ENCODE measurements at places on chromosomes 6 and 20. TPM values are rescaled to one million over a fixed set of nuclear protein-coding genes. Genes with fewer than 3 reads are reported as not detected.

The CST2 gene
- not detected for total RNA-seq

The SRSF3 gene
- 259 TPM for total RNA-seq

The SRC gene
- 7.6 TPM for total RNA-seq

The FAM184A gene
- total RNA-seq, result 4.8 TPM

The DEFB132 gene
- not detected for total RNA-seq

The ARFGEF3 gene
- 3.3 TPM for total RNA-seq

The GPX5 gene
- not detected for total RNA-seq

The LAMA2 gene
- total RNA-seq, result 0.65 TPM

The CDH22 gene
- not detected for total RNA-seq

The TMC2 gene
- not detected for total RNA-seq

The C4A gene
- total RNA-seq, result 0.27 TPM

The PM20D2 gene
- 15.9 TPM for total RNA-seq

The NRSN2 gene
- total RNA-seq, result 19.2 TPM

The EPPIN gene
- total RNA-seq, result not detected

The RREB1 gene
- 7.0 TPM for total RNA-seq

The OR12D3 gene
- not detected for total RNA-seq

The ADIG gene
- total RNA-seq, result not detected

The FAXC gene
- 12.2 TPM for total RNA-seq

The TGM6 gene
- total RNA-seq, result not detected

The OTOR gene
- not detected for total RNA-seq

The RNF39 gene
- not detected for total RNA-seq

The BCL2L1 gene
- 49.1 TPM for total RNA-seq

The SLC17A3 gene
- total RNA-seq, result not detected

The THBD gene
- total RNA-seq, result 5.1 TPM

The SLC17A9 gene
- total RNA-seq, result 0.91 TPM

The CDSN gene
- not detected for total RNA-seq

The LY6G6F gene
- total RNA-seq, result not detected

The SLC22A2 gene
- total RNA-seq, result 1.1 TPM

The PAX1 gene
- total RNA-seq, result 0.12 TPM

The WFDC5 gene
- not detected for total RNA-seq

The CRIP3 gene
- not detected for total RNA-seq

The OPRL1 gene
- 0.51 TPM for total RNA-seq

The PRDM13 gene
- total RNA-seq, result 3.4 TPM

The SEMG2 gene
- total RNA-seq, result not detected

The GABBR1 gene
- total RNA-seq, result 4.3 TPM

The SMIM26 gene
- total RNA-seq, result 85.6 TPM

The HDGFL1 gene
- not detected for total RNA-seq

The EPB41L1 gene
- 8.5 TPM for total RNA-seq

The TINAG gene
- not detected for total RNA-seq

The DEFB124 gene
- not detected for total RNA-seq

The SLA2 gene
- total RNA-seq, result not detected

The TBX18 gene
- 8.2 TPM for total RNA-seq

The IMPG1 gene
- not detected for total RNA-seq

The SLC22A1 gene
- 2.8 TPM for total RNA-seq

The OOEP gene
- not detected for total RNA-seq

The HLA-DPB1 gene
- total RNA-seq, result 34.6 TPM

The OXT gene
- total RNA-seq, result not detected

The GHRH gene
- not detected for total RNA-seq

The RTF2 gene
- total RNA-seq, result 87.3 TPM

The PRRT1 gene
- not detected for total RNA-seq

The ERVFRD-1 gene
- total RNA-seq, result not detected

The MCHR2 gene
- total RNA-seq, result not detected

The SLC17A1 gene
- not detected for total RNA-seq

The RAET1G gene
- total RNA-seq, result 0.86 TPM

The SSTR4 gene
- total RNA-seq, result not detected

The LRRC73 gene
- 2.1 TPM for total RNA-seq

The VSX1 gene
- not detected for total RNA-seq

The TREM1 gene
- total RNA-seq, result not detected

The TREM2 gene
- total RNA-seq, result not detected
